Hematopoietic multipotent progenitor cell (in vitro differentiated cells): ENCODE measurements at places on chromosomes 3 and 15. TPM values are rescaled to one million over a fixed set of nuclear protein-coding genes. Genes with fewer than 3 reads are reported as not detected.

DNA sequence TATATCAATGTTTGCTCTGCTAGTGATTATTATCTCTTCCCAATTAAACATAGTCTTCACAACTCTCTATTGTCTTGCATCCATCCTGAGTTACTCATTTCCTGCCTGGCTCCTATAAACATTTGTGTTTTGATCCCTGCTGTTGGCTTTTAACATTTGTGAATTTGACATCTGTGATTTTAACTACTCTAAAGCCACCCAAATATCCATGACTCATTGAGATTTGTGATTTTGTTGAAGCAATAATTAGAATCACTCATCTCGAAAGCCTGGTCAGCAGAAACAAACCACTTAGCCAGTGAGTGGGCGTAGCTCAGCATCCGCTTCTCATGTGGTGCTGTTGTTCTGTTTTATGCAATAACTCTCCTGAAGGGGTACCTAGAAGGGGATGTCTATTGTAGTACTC lies 174.3 kb upstream of the ZBTB20 start:
- no peak for DNase-seq

Gene DENND6A
- total RNA-seq = 24.5 TPM

Gene FOXB1
- total RNA-seq = not detected

DNA sequence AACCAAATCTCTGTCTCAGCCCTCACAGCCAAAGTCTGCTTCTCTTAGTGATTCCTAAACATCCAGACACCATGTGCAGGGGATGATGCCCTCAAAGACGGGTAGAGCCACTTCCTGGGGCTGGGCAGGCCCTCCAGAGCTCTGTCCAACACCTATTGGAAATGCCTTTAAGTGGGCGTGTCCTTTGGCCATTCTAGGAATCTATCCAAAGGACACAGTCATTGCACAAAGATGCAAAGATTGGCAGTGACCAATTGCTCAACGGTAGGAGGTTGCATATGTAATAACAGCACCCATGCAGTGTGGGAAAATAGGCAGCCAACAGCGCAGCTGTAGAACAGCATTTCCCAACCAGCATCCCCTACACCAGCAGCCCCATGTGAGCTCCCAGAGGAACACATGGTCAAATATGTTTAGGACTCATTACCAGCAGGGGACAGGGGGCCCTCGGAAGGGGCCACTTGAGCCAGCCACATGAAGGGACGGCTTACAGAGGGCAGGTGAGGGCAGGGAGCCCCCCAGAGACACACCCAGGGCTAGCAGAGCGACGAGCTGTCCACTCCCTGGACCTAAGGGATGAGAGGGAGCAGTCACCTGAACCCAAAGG lies 142.8 kb upstream of the IQSEC1 start:
- DNase-seq = no peak

- DNase-seq = no peak
Measured at GRCh38 chr3:106172780-106173179, 304.0 kb upstream of the CBLB start.

GRCh38 chr3:129958755-129959154 lies 15.8 kb upstream of the TRH start:
- DNase-seq = no peak

Gene SPTBN5
- under 0.01 TPM for total RNA-seq

DNA sequence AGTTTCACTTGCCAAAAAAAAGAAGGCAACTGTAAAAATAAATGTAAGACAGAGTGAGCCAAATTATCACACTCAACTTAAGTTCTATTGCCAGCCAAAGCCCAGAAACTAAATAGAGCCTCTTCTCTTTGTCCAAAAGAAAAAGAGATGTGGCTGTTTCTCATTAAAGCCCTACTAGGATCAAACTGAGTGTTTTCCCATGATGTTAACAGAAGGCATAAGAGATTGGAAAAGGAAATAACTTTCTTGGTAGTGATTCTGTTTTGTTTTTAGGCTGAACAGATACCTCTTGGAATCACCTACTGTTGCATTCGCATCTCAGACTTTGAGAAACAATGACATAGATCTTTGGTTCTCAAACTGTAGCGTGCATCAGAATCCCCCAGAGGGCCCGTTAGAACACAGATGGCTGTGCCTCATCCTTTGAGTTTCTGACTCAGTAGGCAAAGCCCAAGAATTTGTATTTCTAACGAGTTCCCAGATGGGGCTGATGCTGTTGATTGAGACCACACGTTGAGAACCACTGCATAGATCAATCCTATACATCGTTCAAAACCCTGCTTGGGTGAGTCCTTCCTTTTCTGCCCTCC lies 42.5 kb upstream of the SRGAP3 start:
- no peak for DNase-seq

DNA sequence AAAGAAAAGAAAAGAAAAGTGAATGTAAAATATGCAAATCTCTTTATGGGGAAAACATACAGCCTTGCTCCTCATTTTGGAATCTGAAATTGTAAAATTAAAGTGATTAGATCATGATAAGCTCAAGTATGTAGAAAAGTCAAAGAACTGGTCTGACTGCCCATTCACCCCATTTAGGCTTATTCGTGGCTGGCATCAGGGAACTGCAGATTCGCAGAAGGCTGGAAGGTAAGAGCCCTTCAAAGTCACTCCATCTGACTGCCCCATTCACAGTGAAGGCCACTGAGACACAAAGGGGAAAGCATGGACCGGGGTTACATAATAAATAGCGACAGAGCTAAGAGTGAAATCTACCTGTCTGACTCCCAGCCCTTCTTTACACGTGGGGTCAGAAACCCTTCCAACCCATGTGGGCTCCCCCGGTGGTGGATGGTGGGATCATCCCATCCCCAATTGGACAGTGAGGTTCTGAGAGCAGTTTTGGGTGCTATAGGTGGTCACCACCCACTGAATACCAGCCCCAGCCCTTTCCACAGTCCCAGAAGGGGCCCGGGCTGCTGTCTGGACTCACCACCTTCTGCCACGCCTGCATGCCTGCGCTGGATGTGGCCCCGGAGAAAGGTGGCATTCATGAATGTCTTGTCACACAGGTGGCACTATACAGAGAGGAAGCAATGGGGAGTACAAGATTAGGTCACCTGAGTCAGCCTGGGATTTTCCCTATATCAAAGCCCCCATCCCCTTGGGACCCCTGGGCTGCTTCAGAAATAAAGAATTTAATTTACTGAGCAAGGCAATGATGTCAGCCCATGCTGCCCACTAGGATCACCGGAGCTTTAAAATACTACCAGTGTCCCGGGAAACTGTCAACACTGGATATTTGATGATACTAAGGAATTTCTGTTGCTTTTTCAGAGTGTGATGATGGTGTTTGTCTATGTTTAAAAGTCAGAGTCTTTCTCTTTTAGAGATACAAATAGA lies 17.9 kb downstream of the DZIP1L start:
- DNase-seq = no peak

DNA sequence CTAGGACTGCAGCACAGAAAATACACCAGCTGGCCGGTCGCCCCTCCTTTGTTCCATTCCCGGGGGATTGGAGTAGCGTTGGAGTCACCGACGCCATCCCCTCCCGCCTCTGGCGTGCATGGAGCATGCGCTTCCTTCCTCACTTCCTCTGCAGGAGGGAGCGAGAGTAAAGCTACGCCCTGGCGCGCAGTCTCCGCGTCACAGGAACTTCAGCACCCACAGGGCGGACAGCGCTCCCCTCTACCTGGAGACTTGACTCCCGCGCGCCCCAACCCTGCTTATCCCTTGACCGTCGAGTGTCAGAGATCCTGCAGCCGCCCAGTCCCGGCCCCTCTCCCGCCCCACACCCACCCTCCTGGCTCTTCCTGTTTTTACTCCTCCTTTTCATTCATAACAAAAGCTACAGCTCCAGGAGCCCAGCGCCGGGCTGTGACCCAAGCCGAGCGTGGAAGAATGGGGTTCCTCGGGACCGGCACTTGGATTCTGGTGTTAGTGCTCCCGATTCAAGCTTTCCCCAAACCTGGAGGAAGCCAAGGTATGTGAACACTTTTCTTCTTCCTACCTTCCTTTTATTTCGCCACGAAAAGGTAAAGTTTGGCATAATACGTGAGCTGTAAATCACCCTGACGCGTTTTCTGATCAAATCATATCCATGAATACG lies at the start of gene SCG3:
Gene SCG3 (plus strand): TSS at position 201 of the 661 bp plus-strand sequence. CDS start 253 bp downstream, at position 454.
- DNase-seq = peak; percentile 74

DNA sequence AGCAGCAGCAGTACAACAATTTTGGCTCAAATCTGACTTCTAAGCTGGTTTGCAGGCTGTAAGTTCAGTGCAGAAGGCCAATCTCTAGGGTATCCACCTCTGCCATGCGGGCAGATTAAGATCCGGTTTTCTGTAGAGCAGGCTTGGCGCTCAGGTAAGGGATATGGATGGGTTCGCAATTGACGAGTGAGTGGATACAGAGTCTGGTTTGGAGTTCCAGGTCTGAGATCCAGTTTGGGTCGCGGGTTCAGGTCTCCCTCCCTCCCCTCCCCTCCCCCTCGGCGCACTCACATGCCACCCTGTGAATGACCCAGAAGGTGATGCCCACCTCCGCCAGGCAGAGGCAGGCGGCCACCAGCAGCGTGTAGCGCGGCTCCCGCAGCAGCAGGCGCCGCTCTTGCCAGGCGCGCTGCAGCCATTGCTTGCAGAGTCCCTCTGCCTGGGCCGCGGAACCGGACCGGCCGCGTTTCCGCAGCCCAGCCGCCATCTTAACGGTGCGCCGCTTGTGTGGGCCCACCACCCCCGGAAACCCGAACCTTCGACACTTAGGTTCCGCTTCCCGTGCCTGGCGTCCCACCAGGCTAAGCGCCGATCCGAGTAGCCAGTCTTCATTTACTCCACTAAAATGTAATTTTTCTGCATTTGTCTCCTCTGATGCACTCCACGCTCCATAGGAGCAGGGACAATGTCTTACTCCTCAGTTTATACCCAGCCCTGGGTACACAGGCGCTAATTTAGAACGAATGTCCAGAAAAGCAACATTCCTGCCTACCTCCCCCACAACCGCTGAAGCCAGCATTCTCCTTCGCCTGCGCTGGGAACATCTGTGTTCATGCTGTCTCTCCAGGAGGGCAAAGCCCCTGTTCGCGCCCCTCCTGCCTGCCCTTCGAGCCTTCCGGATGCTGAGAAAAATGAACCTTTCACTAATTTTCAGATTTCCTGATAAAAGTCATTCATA lies at the start of gene ALG3:
Gene ALG3 (minus strand): TSS at position 509 of the 958 bp plus-strand sequence. CDS start 22 bp downstream, at position 487.
- DNase-seq = peak; percentile 89

DNA sequence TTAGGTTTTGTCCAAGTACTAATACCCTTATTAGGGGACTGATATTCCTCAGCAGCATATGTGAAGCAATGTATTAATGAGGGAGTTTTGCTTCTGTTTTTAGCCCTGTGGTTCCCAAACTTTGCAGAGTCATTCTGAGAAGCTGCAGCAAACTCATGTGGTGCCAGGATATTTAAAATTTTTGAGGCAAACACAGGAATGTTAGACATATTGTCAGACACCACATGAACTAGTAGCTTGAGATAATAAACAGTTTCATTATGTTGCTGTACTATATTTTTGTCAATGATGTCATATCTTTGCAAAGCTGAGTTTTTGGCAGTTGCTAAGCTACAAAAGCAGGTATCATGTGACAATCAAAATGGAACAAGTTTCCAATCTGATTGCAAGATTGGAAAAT lies 36.6 kb downstream of the ATP6V1A start:
- DNase-seq = peak; percentile 53

DNA sequence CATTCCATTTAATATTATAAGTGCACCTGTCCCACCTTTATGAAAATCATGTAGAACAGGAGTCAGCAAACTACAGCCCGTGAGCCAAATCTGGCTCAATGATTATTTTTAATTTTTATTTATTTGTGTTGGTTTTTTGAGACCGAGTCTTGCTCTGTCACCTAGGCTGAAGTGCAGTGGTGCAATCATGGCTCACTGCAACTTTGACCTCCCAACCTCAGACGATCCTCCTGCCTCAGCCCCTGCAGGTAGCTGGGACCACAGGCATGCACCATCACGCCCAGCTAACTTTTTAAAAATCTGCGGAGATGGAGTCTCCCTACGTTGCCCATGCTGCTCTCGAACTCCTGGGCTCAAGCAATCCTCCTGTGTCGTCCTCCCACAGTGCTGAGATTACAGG lies 42.0 kb downstream of the MYO1E start:
- DNase-seq = no peak

Gene A4GNT
- total RNA-seq = not detected

DNA sequence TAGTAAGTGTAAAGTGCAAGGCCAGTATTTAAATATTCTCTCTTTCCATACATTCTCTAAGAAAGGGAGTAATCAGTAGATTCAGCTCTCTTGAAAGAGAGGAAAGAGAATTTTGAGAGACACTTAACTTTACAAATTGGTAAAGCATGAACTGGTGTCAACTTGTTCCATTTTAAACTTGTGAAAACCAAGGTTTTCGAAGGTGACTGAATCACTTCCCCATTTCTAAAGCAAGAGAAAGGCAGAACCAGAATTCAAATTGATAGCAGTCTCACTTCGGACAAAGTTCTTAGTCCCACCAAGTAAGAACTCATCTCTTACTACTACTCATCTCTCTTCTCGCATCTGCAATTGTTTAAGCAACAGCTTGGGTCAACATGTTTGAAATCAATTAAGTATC lies 22.4 kb downstream of the TJP1 start:
- DNase-seq = no peak

GRCh38 chr3:117540597-117540996 lies 831.0 kb downstream of the TUSC7 start:
- DNase-seq = no peak

DNA sequence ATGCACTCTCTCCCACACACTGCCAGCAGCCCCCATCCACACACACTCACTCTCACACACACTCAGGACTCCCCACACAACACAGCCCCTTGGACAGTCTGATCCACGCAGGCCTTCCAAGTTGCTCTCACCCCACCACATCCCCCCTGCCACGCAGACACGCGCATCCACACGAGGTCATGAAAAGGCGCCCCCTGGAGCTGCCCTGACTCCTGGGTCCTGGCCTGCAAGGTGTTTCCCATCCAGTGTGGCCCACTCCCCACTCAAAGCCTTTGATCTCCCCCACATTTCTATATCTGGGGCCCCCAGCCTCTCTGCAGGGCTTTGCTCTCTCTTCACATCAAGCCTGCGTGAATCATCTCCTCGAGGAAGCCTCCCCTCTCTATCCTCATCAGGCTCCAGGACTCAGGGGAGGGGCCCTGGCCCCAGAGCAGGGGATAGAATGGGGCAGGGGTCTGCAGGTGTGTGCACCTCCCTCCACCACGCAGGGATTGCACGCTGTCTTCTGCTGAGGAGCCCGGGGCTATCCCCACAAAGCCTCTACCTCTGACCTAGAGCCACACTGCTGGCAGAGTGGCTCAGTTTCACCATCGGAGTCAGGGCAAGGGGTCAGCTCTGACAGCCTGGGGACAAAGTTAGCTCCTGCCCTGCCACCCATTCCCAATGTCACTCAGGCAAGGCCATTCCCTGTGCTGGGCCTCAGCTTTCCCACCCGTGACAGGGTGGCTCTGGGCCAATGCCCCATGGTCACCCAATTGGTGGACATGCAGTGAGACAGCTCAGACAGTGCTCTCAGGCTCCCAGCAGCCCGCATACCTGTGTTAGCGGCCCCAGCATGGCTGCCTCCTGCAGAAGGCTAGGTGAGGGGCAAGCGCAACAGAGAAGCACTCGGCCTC lies 6.4 kb downstream of the MYL3 start:
- no peak for DNase-seq

- no peak for DNase-seq
Measured at GRCh38 chr3:132843349-132843748, 121.1 kb upstream of the NPHP3 start.

DNA sequence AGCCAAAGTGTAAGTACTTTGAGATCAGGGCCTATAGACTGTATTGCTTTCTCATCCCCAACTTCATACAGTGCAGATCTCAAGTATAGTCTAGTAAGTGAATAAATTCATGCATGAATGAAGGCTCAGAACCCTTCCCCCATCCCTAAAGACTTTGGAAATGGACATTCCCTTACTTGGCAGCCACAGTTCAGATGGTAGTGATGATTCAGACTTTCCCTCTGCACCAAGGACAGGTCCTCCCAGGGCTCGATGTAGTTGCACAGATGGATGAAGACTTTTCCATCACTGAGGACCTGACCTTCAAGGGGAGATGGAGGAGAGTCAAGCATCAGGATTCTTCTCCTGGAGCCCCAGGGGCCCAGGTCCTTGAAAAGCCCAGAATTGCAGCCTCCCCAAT lies 4.6 kb downstream of the TIMP4 start:
- DNase-seq = no peak
